Breast epithelium (tissue), 4 donors: ENCODE measurements at places on chromosomes 3 and 15. TPM values are rescaled to one million over a fixed set of nuclear protein-coding genes. Genes with fewer than 3 reads are reported as not detected.

- DNase-seq = no peak
Measured at GRCh38 chr3:108757404-108757982, at the start of gene RETNLB. RETNLB (minus strand) TSS chr3:108757410; CDS start chr3:108757185, 225 bp downstream.

DNA sequence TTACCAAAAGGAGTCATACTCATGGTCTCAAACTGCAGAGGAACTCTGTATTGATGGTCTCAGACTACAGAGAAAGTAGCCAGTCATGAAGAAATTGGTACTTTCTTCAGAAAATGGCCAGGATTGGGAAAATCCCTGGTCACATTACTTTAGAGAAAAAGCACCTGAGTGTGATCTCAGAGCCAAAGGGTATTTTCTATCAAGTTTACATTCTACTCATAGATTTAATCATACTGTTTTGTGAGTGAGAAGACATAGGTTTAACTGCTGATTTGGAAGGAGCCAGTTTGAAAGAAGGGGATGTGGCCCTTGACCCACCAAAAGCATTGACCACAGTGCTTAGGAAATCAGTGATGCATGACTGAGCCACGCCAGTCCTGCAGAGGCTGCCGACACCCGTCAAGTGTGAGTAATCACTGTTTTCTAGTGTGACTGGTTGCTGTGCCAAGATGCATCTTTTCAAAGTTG is 203.6 kb downstream of the AKAP13 start:
- no peak for DNase-seq

- DNase-seq = no peak
Measured at GRCh38 chr3:25306705-25307104, 121.4 kb upstream of the RARB start.

- no peak for DNase-seq
Measured at GRCh38 chr3:41863024-41863423, 98.9 kb downstream of the ULK4 start.

DNA sequence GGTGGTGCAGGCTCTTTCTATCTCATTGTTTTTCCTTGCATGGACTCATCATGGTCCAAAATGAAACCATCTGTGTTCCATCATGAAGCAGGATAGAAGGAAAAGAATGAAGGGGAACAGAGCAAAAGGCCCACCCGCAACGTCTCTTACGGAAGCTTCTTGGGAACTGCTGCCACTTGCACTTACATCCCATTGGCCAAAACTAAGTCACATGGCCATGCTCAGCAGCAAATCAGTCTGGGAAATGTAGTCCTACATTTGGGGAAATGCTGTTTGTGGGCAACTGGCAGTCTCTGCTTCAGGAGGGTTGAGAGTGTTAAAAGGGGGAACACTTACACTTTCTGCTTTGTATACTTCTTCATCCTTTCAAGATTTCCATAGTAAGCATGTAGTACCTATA is 191.6 kb downstream of the SV2B start:
- DNase-seq = no peak

The ANKRD63 gene
- total RNA-seq = not detected

GRCh38 chr3:66386925-66387650 is 113.7 kb downstream of the LRIG1 start:
- DNase-seq = no peak

DNA sequence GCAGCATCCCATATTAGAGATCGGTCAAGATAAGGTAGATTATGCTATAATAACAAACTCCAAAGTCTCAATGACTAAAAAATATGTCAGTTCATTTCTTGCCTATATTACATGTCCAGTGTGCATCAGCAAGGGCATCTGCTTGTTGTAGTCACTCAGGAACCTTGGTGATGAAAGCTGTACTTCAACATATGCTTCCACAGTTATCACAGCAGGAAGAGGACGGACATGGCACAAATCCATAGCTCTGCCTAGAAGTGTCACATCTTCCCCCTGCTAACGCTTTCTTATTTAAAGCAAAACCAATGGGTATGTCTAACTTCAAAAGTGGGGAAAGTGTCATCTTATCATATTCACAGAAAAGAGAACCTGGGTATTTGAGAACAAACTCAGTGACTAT is 20.0 kb upstream of the PIAS1 start:
- DNase-seq = no peak

DNA sequence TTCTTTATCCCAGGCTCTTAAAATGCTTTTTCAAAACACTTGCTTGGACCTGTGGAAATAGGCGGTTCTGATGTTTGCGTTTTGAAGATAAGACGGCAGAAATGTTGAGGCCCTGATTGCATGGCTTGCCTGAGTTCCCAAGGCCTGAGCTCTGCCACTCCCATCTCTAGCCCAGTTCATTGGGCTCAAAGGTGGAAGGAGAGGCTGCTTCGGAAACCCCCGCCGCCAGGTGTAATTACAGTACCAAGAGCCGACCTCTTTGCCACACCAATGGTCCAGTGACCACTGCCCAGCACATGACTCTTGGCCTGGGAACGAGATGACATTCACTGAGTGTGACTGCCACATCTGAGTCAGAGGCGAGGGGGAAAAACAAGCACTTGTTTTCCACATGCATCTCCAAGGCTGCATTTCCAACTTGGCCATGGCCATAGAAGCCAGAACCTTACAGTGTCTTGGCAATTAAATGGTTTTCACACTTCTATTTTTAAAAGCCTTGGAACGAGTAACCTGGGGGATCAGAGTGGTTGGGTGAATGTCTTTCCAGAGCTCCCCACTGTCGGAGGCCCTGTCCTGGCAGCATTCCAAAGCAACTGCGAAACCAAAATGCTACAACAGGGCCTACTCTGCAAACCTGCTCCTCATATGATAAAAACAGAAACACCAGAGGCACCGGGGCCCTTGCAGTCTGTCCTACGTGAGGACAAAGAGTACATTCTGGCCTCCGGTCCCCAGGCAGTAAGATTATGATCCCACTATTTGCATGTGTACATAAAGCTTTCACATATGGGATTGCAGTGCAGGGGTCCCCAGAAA is 63.8 kb upstream of the CGNL1 start:
- no peak for DNase-seq

The TM4SF18 gene
- total RNA-seq = 7.2 TPM

DNA sequence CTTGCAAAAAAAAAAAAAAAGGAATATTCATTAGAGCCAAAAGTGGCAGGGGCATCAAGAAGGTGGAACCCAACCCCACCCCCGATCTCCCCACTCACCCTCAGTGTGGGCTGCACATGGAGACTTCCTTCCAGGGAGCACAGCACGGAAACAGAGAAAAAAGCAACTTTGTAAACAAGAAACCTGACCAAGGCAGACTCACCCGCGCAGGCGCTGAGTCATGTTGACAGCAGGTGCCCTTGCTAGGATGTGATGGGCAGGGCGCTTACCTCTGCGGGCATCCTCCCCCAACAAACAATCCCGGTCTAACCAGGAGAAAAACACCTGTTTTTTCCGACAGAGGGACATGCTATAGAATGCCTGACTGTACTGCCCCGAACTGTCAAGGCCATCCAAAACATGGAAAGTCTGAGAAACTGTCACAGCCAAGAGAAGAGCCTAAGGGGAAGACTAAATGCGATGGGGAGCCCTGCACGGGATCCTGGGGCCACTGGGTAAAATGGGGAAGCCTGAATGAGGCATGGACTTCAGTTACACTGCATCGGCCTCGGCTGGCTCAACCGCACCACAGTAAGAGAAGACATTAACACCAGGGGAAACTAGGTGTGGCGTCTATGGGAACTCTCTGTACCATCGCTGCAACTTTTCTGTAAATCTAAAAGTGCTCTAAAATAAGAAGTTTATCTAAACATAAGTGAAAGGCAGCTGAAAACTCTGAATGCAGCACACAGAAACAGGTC is 66.7 kb upstream of the GATA2 start:
- DNase-seq = no peak

DNA sequence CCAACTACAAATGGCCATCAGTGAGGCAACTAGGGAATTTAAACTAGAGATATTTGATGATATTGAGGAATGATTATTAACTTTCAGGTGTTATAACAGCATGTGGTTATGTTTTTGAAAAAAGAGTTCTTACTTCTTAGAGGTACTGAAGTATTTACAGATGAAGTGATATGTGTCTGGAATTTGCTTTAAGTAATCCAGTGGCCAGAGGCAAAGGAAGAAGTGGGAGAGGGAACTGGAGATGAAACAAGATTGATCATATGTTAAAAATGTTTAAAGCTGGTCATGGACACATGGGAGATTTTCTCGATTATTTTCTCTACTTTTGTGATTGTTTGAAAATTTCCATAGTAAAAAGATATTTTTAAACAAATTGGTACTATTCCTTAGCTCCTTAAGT is 53.3 kb upstream of the SLCO2A1 start:
- DNase-seq = no peak

GRCh38 chr3:50320853-50321335 is 1.7 kb downstream of the HYAL2 start:
- no peak for DNase-seq

GRCh38 chr15:74780523-74781430 is 1.1 kb upstream of the CSK start:
- no peak for DNase-seq

The CIP2A gene
- 2.0 TPM for total RNA-seq

- no peak for DNase-seq
Measured at GRCh38 chr3:189389346-189389745, 217.6 kb downstream of the TPRG1 start.

The EPHB1 gene
- 5.9 TPM for total RNA-seq

- DNase-seq = no peak
Measured at GRCh38 chr3:114892880-114893279, 254.2 kb downstream of the ZBTB20 start.

The SPATA12 gene
- total RNA-seq = 0.29 TPM

DNA sequence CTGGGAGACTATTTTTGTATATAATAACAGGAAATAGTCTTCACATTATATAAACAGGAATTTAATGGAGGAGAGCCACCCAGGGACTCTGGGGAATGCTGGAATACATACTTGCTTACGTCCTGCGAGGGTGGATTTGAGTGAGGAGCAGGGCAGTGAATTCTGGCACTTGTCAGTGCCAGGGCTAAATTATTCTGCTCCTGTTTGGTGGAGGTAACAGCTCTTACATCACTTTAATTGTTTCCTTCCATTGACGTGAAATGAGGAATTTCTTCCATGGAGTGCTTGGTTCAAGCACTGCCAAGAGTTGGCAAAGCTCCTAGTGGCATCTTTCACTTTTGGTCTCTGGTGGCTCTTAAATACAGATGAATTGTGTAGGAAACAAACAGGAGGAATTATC is 94.1 kb upstream of the GOLGA8J start:
- no peak for DNase-seq

- no peak for DNase-seq
Measured at GRCh38 chr3:149145356-149145755, 15.9 kb downstream of the HPS3 start.

- DNase-seq = no peak
Measured at GRCh38 chr15:72781631-72782030, 1.9 kb downstream of the ADPGK start.
